Right hindlimb (tissue), 1 donor: ENCODE measurements at places on chromosomes 2 and 18.

DNA sequence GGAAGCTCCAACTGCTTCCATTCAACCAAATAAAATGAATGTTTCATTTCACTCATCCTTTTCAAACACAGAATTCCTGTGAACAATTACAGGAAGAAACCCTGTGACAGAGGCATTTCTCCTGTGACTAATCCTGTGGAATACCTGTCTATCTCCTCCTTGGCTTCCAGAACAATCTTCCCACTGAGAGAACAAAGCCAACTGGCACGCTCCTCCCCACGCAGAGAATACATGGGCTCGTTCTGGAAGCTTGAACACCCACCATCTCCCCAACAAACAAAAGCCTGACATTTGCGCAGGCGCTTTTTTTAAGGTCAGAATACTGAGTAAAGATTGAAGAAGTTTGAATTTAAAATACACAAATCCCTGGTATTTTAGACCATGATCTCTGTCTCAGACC lies 104.7 kb upstream of the SLC66A3 start:
- DNase-seq, result no peak

DNA sequence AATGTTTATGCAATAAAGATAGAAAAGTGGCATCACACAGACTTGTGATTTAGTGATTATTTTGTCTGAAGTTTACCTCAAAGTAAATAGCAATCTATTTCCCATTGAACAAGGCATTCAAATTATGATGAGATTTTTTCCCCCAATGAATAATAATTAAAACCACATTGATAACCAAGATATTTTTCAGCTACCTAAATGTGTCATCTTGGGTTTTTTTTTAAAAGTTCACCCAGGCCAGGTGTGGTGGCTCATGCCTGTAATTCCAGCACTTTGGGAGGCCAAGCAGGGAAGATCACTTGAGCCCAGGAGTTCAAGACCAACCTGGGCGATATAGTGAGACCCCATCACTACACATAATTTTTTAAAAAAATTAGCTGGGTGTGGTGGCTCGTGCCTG lies 27.0 kb downstream of the MYOM1 start:
- DNase-seq, result no peak

GRCh38 chr2:41204315-41204714 lies 752.4 kb upstream of the SLC8A1 start:
- DNase-seq, result no peak

- DNase-seq, result no peak
Observed at GRCh38 chr2:29576231-29576630, 345.2 kb downstream of the ALK start.

- no peak for DNase-seq
Observed at GRCh38 chr2:19256121-19256601, 102.3 kb downstream of the OSR1 start.

GRCh38 chr2:234496055-234496834 lies 636 bp downstream of the ARL4C start:
- peak; percentile 31 for DNase-seq

DNA sequence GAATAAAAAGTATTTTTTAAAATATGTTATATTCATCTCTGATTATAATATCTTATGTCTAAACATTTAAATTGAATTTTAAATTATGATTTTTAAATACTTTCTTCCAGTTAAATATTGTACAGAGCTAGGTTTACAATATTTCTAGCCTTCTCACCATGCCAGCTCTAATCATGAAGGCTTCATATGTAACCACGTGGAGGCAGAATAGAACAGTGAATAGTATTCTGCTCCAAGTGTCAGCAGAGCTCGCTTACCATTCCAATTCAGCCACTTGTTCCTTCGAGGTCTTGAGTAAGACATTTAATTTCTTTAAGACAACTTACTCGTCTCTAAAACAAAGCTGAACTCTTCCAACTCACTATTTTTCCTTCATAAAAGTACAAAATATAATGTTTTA lies 871.8 kb downstream of the SUCLG1 start:
- no peak for DNase-seq
